NCI-H82 (cell line): ENCODE measurements at places on chromosomes 3 and 15.

DNA sequence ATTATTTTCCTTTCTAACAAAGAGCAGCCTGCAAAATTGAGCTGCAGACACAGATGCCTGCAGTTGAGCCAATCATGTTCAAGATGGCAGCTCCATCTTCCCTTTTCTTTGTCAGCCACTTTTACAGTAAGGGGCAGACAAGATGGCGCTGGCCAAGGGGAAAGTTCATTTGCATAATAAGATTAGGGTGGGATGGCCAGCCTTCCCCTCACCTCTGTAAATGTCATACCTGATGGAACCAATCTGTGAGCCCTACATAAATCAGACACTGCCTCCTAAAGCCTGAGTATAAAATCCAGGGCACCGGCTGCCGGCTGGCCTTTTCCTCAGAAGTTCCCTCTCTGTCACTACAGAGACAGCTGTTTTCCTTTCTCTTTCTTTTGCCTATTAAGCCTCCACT lies 15.8 kb downstream of the PATL2 start:
- DNase-seq: peak; percentile 92

DNA sequence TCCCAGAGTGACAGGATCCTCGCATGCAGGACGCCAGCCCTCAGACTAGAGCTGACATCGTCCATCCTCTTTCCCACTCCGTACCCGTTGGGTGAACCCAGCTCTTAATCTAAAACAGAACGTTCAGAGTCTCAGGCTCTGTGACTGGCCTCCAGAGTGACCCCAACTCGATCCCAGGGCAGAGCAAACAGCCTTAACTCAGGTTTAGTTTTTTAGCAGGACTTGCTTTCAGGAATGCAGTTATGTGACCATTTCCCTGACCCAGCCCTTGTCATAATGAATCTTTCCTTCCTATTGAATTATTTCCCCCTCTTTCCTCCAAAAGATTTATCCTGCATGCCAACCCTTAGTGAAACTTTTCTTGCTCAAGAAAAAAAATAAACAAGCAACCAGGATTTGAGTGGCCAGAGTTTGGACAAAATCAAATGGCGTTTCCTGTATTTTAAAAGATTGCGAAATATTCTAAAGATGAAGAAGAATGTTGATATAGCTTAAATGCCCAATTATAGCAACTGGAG lies 47.8 kb upstream of the RARB start:
- DNase-seq: no peak

GRCh38 chr15:62125773-62126172 lies 39.3 kb downstream of the C2CD4B start:
- DNase-seq: peak; percentile 83

- no peak for DNase-seq
These were observed 46.8 kb downstream of the NME9 start for GRCh38 chr3:138282836-138283235.

DNA sequence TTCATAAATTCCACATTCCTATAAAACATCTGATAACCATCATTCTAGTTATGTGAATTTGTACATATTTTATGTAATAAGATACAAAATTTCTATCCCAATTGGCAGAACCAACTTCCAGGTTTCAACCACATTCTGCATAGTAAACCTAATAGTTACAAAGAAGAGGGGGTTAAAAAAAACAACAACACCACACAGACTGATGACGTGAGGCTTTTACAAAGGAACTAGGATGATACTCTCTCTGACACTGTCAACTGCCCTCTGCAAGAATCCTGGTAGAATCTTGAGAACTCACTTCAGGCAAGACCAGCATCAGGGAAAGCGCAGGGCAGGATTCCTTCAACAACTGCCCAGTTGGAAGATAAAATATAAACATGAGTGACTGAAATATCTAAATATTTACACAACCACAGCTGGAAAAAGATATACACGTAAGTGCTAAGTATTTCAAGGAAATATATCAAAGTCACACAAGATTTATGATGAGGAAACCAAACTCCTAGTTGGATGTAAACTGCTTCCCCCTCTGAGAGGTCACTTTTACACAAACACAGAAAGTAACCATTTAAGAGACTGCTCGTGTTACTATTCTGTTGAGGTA lies 816.4 kb downstream of the ROBO1 start:
- DNase-seq: no peak
